NCI-H1694 treated with DMSO at 0.1 percent for 48 hours (cell line): ENCODE measurements at places on chromosomes 2 and 18.

DNA sequence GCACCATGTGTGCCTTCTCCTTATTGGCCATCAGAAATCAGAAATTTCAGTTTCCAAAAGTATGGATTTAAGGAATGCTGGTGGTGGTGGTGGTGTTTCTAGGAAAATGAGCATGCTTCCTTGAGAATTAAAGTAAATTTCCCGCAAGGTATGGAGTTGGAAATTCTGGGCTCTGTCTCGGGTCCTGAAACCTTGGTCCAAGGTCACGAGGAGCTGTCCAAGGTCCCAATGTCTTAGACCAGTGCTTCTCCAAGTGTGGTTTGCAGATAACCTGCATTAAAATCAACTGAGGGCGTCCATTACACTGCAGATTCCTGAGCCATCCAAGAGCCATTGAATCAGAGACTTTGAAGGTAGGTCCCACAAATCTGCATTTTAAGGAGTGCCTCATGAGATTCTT, 210.9 kb upstream of the PKDCC start:
- DNase-seq, result no peak

DNA sequence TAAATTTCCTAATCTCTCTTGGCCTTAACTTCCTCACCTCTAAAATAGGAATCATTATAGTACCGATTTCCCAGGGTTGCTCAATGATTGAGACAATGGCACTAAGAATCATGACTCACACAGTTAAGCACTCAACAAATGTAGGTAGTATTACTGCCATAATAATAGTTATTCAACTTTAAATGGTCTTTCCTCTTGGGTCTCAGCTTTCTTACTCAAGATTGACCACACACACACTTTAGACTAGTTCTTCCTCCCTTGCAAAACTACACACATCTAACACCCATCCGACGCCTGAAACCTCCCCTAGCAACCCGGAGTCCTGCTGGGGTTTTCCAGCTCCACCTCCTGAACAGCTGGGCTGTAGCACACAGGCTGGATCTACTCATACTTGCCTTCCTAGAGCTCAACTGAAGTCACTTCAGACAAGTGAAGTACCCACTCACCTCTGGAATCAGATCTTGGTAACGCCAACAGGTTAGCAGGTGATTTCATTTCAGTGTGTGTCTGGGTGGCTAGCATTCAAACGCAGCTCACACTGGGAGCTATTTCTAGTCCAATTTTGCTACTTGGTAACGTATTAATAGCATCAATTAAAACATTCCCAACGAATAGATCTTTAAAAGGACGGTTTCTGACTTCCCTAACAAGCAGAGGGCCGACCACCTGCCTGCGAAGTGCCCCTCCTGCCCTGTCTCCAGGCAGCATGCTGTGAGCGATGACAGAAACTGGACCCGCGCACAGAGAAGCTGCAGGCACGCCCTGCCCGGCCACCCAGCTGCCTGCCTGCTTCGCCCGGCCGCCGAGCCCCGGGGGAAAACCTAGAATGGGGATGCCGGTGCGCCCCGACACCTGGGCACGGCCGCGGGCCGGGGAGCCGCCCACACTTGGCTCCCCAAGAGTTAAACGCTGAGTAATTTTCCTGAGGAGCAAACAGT, 1.1 kb downstream of the UXS1 start:
- peak; percentile 22 for DNase-seq

- no peak for DNase-seq
Observed at GRCh38 chr2:188333751-188334524, 42.3 kb downstream of the GULP1 start.

DNA sequence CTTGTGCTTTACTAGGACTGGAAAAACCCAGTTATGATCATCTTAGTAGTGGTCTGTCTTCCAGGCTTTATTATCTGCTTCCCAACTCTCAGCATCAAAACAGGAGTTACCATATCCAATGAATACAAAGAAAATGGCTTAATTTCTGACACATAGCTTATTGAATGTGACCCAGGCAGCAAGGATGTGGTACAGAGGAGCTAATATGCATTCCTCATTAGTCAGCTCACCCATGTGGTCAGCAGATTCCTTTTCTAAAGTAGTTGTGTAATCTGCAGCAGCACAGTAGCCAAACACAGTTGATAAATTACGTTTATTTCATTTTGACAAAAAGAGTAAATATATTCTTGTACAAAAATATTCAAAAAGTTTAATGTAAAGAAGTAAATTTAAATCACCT, 43.6 kb downstream of the TSPYL6 start:
- no peak for DNase-seq

- DNase-seq, result no peak
Observed at GRCh38 chr2:240981871-240982800, 16.3 kb upstream of the SNED1 start.

GRCh38 chr18:4870177-4870773, 326.8 kb downstream of the AKAIN1 start:
- DNase-seq, result no peak

DNA sequence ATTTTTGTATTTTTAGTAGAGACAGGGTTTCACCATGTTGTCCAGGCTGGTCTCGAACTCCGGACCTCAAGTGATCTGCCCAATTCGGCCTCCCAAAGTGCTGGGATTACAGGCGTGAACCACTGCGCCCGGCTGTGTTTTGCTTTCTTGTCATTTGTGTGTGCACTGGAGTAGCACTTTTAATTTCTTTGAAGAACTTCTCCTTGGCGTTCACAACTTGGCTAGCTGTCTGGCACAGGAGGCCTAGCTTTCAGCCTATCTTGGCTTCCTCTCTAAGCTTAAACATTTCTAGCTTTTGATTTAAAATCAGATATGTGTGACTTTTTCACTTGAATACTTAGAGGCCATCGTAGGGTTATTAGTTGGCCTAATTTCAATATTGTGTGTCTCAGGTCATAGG, 93.0 kb downstream of the COMMD1 start:
- DNase-seq, result no peak

DNA sequence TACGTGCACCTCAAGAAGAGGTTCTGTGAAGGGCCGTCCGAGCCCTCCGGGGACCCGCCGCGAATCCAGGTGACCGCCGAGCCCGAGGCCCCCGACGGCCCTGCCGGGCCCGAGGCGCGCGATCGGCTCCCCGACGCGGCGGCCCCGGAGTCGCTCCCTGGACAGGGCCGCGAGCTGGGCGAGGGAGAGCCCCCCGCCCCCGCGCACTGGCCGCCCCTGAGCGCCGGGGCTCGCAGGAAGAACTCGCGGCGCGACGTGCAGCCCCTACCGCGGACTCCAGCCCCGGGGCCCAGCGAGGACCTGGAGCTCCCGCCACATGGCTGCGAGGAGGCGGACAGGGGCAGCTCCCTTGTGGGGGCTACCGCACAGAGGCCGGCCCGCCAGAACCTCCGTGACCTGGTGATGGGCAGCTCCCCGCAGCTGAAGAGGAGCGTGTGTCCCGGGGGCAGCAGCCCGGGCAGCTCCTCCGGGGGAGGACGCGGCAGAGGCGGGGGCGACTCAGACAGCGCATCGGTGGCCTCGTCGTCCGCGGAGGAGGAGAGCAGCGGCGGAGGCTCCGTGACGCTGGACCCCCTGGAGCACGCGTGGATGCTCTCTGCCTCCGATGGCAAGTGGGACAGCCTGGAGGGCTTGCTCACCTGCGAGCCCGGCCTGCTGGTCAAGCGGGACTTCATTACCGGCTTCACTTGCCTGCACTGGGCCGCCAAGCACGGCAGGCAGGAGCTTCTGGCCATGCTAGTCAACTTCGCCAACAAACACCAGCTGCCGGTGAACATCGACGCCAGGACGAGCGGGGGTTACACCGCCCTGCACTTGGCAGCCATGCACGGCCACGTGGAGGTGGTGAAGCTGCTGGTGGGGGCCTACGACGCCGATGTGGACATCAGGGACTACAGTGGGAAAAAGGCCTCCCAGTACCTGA, 812 bp downstream of the SOWAHC start:
- no peak for DNase-seq

GRCh38 chr2:23925702-23926289, 1.1 kb downstream of the ATAD2B start:
- no peak for DNase-seq

DNA sequence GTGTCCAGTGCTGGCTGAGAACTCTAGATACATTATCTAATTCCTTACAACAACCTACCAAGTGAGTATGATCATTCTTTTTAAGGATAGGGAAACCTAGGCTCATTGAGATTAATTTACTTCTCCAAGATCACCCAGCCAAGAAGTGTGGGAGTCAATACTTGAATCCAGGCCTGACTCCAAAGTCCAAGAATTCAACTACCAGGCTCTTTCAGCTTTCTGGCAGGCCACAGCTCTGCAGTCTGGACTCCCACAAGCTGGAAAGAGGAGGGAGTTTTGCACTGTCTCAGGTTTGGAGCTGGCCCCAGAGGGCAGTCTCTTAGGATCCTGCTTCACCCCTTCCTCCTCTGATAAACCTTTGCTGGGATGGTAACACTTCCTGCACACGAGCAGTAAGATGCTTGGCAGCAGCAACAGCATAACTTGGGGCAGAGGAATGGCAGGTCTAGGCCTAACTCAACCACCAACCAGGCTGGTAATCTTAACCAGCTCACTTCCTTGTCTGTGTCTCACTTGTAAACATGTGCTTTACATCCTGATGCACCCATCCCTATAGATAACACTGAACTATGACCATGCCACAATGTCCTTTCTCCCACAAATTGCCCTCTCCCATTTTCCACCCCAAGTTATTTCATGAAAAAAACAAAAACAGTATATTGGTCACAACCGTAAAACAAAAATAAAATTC, 111.1 kb upstream of the ACAA2 start:
- no peak for DNase-seq

GRCh38 chr2:22487036-22487435, 897.9 kb upstream of the KLHL29 start:
- DNase-seq, result no peak

DNA sequence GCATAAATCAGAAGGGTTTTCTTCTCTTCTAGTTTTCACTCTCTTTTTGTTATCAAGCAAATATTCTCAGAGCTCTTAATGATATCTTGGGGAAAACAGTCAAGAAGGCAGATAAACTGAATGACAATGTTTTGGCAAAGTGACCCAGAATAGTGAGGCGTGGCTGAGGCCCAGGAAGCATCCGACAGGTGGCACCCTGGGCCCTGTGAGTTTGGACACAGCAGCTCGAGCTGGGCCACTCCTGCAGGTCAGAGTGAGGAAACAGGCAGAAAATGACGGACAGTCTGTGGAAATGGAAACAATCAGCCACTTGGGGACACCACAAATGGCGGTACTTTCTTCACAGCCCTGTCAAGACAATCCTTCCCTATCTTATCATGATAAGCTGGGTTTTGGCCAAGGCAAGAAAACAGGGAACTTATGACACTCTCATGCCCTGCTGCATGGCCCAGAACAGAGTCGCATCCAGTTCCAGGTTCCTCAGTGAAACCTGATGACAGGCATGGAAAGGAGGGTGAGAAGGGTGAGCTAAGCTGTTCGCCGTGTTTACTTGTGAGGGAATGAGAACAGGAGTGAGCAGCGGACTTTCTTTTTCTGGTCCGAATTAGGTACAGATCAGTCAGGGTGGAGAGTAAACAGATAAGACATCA, 32.1 kb downstream of the MRPL44 start:
- no peak for DNase-seq
